ENCODE measurements at places on chromosomes 16 and 17. TPM values are rescaled to one million over a fixed set of nuclear protein-coding genes. Genes with fewer than 3 reads are reported as not detected.

The FA2H gene
- total RNA-seq = 7.1 TPM

DNA sequence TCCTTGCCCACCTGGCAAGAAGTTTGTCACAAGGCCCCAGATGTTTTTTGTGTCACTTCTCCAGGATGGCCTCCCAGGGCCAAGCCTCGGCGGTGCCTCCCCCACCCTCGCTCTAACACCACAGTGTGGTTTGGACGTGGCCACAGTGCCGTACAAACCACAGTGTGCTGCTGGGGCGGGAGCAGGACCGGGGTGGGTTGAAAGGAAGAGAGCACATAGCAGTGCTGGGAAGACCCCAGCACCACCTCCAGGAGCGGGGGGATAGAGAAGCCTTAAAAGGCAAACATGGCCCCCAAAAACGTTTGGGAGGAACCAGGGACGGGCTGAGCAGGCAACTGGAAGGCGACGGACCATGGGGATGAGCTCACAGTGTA, 5.0 kb upstream of the BCL6B start:
- DNase-seq = no peak

The PCGF2 gene
- total RNA-seq = 29.2 TPM

DNA sequence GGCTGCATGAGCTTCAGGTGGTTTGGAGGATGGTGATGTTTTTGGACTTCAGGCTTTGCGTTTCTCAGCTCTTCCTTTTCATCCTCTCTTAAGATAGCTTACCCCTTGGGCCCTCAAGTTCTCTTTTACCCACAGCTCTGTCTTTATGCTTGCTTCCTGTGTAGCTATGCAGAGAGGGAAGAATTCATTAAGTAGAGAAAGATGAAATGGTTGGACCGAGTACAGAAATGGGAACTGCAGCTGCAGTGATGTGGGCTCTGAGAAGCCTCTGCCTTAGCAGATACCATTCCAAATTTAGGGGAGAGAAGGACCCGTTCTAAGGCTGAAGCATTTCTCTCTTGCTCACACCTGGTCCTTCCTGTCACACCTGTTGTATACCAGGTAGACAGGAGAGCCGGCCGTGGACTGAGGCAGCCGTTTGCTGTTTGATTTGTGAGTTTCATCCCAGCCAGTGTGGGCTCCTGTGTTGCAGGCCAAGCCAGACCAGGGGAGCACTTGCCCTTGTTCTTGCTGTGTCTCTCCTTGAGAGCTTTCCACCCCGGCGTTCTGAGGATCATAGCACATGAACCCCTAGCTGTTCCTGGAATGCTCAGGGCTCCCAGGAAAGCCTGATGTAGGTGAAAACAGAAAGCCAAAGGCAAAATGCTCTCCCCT, 392.7 kb downstream of the CPPED1 start:
- DNase-seq = no peak

The KRT32 gene
- not detected for total RNA-seq
